Gastroesophageal sphincter (tissue), 4 donors: ENCODE measurements at places on chromosomes 2 and 18.

DNA sequence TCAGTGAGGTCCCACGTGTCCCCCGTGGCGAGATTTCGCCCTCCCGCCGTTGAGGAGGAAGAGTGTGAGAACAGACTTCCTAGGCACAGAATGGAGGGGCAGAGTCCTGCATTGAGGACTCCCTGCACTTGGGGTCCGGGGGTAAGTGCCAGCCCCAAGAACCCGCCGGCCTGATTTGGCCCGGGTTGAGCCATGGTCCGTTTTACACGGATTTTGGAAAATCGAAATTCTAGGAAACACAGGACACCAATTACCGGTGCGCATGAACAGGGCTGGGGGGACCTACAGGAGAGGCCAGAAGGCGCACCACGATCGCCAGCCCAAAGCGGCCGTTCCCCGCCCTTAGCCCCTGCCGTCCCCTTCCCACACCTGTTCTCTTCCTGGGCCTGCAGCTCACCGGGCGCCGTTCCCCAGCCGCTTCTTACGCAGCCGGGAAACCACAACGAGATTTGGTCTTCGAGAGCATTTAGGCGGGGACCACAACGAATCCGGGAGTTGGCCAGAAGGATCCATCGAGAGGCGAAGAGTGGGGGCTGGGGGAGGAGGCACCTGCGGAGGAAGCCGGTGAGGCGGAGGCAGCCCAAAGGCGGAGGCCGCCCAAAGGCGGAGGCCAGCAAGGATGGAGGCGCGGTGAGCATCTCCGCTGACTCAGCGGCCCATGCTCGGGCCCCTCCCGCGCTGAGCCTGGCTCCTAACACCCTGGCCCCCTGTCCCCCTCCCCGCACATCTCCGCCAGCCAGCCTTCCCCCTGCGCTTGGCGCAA is 464 bp upstream of the TLX2 start:
- no peak for ATAC-seq

GRCh38 chr18:48784656-48785055 is 166.1 kb downstream of the SMAD7 start:
- ATAC-seq: no peak

DNA sequence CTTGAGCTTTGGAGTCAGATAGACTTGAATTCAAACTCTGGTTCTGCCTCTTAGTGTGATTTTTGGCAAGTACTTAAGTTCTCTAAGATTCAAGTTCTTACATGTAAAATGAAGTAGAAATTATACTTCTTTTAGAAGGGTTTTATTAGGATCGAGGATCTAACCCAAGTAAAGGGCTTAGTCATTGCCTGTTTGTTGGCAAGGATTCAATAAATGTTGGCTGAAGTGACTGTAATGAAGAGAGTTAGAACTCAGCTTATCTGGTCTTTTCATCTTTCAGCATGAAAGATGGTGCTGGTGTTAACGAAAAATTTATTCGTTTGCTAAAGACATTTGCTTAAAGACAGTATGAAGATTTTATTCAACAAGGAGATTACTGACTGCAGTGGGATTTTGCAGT is 315.9 kb upstream of the THUMPD2 start:
- ATAC-seq: no peak

- no peak for ATAC-seq
These were observed 95.8 kb downstream of the TGOLN2 start for GRCh38 chr2:85231952-85232351.

GRCh38 chr2:232890896-232891601 is 21.0 kb downstream of the SNORC start:
- no peak for ATAC-seq

DNA sequence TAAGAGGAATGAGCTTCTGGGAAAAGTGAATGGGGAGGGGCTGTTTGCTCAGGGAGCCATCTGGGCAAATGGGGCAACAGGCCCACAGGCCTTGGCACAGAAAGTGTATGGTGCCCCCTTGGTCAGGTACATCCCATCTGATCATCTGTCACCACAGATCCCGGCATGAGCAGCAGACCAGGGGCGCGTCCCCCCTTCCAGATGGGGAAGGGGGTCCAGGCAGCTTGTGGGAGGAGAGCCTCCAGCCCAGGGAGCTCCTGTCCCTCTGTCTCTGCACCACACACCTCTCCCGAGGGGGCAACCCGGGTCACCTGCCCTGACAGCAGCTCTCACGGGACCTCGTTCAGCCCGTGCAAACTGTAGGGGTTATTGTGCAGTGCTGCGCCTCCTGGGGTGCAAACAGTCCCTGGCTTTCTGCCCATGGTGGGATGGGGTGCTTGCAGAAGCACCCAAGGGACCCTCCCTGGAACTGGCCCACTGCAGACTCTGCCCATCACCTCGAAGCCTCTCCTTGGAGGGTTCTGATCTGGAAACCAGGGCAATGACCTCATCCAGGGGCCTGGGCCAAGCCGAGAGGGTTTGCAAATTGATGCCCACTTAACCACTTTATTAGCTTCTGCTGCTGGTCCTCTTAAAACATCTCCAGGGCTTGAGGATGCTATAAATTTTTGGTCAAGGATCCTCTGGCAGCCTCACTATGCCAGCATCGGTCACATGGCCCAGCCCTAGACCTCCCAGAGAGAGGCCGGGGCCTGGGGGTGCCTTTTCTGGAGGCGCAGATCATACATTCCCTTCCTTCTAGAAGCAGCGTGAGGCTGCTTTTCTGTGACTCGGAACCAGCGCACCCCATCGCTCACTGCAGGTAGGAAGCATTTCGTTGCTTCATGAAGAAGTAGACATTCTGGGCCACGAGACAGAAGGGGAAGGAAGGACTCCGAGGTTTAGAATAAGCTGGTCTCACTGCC is 7.6 kb upstream of the BOK start:
- peak; percentile 6 for ATAC-seq

DNA sequence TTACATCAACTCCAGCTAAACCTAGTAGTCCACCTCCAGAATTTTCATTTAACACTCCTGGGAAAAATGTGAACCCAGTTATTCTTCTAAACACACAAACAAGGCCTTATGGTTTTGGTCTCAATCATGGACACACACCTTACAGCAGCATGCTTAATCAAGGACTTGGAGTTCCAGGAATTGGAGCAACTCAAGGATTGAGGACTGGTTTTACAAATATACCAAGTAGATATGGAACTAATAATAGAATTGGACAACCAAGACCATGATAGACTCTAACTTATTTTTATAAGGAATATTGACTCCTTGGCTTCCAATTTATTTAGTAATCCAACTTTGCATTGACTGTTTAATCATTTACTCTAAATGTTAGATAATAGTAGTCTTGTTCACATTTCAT is 44.2 kb downstream of the NLRC4 start:
- ATAC-seq: no peak

DNA sequence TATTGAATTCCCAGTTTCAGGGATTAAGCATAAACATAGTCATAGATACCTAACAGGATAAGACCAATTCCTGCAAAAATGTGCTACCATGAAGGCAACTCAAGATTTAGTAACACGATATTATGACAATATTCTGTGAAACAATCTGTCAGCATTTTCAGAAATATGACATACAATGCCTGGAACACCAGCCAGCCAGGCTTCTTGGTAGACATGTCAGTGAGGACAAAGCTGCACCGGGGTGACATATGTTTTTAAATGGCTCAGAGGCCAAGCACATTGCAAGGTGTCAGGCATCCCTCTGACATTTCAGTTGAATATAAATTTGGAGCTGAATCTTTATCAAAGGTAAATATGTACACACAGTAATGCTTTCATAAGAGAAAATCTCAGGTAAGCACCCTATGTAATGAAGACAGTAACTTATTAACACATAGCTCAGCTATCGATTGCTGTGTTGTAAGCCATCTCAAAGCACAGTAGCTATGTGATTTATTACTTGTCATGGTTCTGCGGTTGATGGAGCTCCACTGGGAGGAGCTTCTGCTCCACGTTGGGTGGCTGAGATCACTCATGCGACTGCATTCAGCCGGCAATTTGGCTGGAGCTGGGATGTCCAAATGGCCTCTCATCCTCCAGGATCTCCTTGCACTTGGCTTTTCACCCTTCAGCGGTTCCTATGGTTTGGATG is 31.9 kb upstream of the EML6 start:
- ATAC-seq: no peak

DNA sequence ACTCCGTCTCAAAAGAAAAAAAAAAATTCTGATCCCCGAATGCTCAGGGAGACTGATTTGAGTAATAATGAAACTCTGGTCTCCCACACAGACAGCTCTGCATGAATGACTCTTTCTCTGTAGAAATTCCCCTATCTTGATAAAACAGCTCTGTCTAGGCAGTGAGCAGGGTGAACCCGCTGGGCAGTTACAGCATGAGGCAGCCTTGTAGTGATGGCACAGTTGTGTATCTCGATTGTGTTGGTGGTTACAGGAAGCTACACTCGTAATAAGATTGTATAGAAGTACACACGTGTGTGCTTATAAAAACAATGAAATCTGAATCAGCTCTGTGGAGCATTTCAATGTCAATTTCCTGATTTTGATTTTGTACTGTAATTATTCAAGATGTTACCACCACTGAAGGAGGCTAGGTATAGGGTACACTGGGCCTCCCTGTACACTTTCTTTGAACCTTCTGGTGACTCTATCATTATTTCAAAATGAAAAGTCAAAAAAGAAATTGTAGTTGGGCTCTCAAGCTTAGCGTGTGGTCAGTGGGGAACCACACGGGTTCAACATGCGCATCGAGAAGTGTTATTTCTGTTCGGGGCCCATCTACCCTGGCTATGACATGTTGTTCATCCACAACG is 34.9 kb upstream of the ATP8B1 start:
- no peak for ATAC-seq

DNA sequence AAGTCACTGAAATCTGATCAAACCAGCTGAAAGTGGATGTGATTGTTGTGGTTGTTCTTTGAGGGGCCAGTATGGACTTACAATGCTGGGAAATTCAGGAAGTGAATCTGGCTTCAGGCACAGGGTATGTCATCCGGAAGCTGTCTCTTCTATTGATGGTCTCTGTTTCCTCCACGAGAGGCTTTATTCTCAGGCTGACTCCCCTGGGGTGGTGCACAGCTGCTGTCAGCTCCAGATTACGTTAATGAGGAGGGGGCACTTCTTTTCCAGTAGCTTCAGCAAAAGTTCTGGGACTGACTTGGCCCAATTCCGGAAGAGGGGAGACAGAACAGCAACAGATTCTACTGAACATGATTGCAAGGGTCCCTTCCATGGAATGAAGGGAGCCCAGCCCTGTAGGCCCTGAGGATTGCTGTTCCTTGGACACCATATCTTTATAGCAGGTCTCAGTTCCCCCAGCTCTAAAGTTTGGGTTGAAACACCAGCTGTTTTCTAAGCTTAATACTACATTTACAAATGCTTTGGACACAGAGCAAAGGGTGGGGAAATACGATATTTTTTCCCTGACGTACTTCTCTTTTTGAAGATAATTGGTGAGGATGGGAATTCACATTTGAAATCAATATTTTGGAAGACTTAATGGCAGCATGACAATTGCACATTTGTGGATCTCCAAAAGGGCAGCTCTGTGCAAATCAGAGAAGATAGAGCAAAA is 400.9 kb downstream of the TSN start:
- ATAC-seq: no peak

DNA sequence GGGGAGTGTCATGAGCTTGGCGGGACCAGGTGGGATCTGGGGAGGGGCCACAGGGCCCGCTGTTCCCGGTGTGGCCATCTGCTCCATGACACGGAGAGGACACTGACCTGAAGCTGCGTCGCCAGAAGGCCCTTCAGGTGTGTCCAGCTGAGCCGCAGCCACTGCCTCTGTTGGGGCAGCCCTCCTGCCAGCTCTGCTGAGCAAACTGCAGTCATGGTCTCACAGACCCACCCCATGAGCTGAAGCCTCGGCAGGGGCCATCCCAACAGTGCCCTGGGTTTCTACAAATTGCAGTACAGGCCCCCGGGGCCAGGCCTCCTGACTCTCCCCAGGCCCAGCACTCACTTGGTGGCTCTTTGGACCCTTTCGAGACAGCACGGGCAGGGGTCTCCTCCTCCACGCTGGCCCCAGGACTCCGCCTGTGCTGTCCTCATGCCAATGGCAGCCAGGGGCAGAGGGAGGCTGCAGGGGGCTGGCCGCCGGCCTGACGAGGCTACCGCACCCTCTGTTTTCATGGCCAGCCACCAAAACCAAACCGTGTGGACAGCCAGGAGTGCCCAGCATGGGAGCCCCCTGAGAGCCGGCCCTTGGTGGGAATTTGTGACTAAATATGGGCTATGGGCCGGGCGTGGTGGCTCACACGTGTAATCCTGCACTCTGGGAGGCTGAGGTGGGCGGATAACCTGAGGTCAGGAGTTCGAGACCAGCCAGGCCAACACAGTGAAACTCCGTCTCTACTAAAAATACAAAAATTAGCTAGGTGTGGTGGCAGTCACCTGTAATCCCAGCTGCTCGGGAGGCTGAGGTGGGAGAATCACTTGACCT is 175.2 kb upstream of the SALL3 start:
- ATAC-seq: no peak

GRCh38 chr18:68841301-68841700 is 43.4 kb downstream of the CCDC102B start:
- no peak for ATAC-seq

DNA sequence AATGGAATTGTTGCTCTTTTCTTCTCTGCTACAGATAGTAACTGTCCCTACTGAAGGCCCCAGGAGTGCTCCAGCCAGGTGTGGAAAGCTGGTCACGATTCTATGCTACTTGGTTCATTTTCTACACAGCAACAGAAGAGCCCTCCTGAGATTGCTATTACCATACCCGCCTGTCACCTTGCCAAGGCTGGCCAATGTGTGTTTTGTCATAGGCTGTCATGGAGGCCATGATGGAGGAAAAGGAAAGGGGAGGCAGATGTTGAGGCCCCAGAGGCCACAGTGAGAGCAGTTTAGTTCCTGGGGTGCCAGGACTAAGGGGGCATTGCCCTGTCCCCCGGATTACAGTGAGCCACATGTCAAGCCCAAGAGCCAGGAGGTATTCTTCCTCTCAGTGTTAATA is 952 bp downstream of the ELMOD3 start:
- ATAC-seq: no peak

DNA sequence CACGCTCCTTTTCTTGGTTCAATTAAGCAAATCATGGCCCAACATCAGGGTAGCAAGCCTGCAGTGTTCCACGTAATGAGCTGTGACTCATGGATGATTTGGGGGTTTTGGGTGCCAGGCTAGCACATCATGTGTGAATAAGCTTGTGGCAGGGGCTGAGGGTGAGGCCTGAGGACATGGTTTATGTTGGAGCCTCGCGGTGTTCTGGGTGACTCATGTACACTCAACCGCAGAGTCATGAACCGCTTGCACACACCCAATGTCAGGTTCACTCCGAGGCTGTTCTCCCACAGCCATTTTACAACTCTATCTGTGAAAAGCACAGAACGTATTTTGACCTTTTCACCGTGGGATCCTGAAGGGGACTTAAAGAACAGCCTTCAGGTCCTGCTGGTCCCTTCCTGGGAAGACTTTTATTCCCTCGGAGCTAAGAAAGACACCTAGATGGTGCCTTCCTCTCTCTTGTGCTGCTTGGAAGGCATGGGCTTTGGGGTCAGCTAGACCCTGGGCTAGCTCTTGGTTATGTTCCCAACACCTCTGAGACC is 139.9 kb upstream of the ZEB2 start:
- peak; percentile 52 for ATAC-seq

- peak; percentile 62 for ATAC-seq
These were observed 25.4 kb downstream of the SP100 start for GRCh38 chr2:230441227-230441897.
